Activated CD4-positive, alpha-beta T cell treated with anti-CD3 and anti-CD28 coated beads, Interleukin-2, amount 50 U/mL, for 24 hours (primary cell): ENCODE measurements at places on chromosomes 11 and 22.

GRCh38 chr22:38320605-38321402 is 3.6 kb upstream of the CSNK1E start:
- DNase-seq, result no peak

DNA sequence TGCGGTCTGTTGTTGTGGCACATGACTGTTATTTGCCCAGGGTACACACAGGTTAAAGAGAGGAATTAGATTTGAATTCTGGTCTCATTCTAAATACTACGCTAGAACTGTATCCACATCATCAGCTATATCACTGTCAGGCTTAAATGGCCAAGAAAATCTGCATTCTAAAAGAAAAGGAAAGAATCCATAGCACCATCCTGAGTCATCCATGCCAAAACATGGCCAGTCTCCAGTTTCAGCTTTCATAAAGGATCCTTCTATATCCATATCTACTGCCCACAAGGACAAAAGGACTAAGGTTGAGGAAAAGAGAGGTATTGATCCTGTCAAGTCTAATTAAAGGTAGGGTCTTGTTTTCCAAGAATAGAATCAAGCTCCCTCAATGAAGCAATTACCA is 73.6 kb upstream of the GDPD4 start:
- no peak for DNase-seq

GRCh38 chr11:13423372-13423771 is 39.6 kb downstream of the BTBD10 start:
- no peak for DNase-seq

DNA sequence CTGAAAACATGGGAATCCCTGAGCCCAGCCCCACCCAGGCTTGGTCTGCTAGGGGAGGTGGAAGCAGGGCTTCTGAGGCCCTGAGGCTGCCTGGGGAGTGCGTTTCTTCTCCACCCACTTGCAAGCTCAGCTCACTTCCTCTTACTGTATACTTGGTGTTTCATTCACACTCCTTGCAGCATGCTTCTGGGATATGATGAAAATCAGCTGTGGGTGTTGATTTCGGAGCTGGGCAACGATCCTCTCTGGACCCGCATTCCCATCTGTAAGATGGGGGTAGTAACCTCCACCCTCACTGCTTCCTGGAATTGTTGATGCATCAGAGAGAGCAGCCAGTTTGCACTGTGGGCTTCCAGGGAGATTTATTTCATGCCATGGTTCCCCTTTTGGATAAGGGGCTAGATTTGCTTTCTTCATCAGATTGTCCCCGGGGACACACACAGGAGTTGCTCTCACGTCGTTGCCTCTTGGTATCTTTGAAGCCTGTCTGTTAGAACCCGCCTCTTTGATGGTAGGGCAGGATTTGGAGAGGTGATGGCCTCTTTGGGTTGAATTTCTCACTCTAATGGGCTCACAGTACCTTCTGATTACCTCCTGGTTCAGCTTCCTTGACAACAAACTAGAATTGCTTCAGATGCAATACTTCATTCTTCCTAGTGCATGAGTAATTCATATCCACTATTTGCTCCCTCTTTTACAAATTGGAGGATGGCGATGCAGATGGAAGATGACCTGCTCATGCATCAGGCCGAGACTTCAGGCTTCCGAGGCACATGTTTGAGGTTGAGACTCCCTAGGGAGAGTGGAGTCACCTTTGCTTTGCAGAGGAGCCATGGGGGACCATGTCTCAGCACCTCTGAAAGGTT is 40.4 kb downstream of the BCR start:
- DNase-seq, result no peak
